Spinal cord (tissue), 10 donors: ENCODE measurements at places on chromosomes 12 and 14. TPM values are rescaled to one million over a fixed set of nuclear protein-coding genes. Genes with fewer than 3 reads are reported as not detected.

The SOAT2 gene
- total RNA-seq = not detected

GRCh38 chr12:57340104-57340503 lies 89.1 kb upstream of the STAC3 start:
- DNase-seq = peak; percentile 35

- no peak for DNase-seq
Measured at GRCh38 chr12:666766-667308, 3.6 kb upstream of the NINJ2 start.

DNA sequence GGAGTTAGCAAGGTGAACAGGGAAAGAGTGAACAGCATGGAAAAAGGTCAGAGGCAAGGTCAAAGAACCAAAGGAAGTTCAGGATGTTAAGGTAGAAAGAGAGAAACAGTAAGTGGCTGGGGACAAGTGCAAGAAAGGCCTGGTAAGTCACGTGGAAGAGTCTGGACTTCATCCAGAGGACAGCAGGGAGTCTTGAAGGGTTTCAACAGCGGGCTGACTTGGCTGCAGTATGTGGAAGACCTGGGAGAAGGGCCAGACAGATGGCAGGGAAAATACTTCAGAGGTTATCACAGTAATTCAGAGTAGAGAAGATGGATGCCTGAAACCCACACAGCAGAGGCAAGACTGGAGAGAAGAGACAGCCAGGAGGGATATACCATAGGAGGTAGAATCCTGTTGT lies 34.0 kb downstream of the CIT start:
- DNase-seq = no peak

- DNase-seq = no peak
Measured at GRCh38 chr12:60421741-60422140, 825.9 kb downstream of the SLC16A7 start.

DNA sequence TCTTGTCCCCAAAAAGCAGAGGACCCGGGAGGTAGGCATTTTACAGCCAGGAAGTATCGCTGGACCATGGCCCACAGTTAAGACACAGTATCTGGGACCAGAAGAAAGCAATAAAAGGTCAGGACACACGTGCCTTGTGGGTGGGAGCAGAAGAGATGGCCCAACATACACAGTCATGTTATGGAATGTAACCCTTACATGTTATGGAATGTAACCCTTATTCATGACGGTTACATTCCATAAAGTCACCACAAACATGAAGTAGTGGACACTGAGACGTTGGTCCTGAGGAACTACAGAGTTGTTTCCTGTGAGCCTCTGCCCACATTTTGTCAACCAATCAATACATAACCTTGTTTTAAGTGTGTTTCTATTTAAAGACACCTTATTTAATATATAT lies 285.6 kb upstream of the FKBP4 start:
- no peak for DNase-seq

DNA sequence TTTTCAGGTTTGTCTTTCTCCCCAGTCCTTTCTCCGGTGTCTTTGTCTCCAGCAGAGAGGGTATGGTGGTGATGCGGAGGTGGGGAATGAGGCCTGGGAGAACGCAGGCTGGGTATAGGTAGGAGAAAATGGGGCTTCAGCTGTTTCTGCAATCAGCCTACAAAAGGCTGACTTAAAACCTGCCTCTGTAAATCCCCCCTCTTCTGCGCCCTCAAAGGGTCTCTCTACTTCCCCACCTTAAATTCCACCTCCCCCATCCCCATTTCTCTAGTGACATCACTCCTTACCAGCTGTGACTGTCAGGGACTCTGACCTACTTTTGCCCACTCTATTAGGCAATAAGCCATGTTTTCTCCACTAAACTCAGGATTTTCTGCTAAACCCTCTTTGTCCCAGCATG lies 8.1 kb upstream of the RIMKLB start:
- no peak for DNase-seq
